HFFc6 (cell line): ENCODE measurements at places on chromosomes 2 and 18. TPM values are rescaled to one million over a fixed set of nuclear protein-coding genes. Genes with fewer than 3 reads are reported as not detected.

The MAPRE3 gene
- total RNA-seq = 15.6 to 20.4 TPM (median 16.9 TPM) in 3 replicates

The INPP1 gene
- total RNA-seq = 13.6 to 15.8 TPM (median 15.4 TPM) in 3 replicates

The ACTG2 gene
- total RNA-seq = 0.17 to 2.0 TPM (median 0.80 TPM) in 3 replicates

The ODC1 gene
- 108 to 144 TPM (median 139 TPM) in 3 replicates for total RNA-seq

The SLC16A14 gene
- 0.53 TPM in 1 of 3 replicates, not detected in the others for total RNA-seq

DNA sequence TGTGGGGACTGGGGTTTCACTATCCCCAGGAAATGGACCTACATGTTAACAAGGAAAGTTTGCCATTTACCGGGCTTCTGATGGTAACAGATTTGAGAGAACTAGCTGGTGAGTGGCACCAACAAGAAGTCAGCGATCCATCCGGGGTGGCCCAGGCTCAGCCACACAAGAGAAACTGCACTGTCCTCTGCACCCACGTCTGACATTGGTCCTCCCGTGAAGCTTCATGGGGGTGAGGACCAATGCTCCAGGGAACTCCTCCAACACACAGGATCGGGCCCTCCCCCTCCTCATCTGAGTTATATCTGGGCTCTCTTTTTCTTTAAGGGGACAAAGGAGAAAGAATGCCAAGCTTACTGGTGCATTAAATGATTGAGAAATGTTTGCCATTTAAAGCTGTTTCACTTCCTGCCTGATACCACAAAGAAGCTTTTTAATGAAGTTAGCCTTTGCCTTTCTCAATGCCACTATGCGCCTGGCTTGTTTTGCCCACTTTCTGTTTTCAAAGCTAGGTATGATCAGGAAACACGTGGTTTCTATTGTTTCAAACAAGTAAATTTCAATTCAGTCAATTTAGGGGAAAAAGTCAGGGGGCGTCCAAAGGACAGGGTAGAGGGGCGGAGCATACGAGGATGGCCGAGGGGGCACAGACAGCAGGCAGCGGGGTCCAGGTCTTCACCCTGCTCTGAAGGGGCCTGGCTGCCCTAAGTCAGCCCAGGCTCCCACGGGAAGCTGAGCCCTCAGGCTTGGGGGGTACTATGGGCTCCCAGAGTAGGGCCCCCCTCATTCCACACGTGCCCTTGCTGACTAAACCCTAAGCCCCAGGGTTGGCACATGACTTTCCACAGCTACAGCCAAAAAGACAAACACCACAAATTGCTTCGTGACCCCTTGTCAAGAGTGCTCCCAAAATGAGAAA is 204.0 kb upstream of the ID2 start:
- no peak overlapping the region for H3K4me3 ChIP-seq
- H3K27me3 ChIP-seq = peaks cover 21% of the 10 kb centered on the region
- no peak overlapping the region for H3K27ac ChIP-seq
- no peak for DNase-seq
- no peaks in the 10 kb centered on the region for H3K4me1 ChIP-seq

GRCh38 chr2:218290316-218291261 is 1.7 kb downstream of the TMBIM1 start:
- H3K36me3 ChIP-seq = peaks cover 16% of the 10 kb centered on the region
- no peak for DNase-seq
- H3K4me1 ChIP-seq = peaks cover 65% of the 10 kb centered on the region
- peak overlapping the region; percentile 79 for H3K27ac ChIP-seq
- H3K27me3 ChIP-seq = peaks cover 5% of the 10 kb centered on the region
- H3K4me3 ChIP-seq = peak overlapping the region; percentile 90

DNA sequence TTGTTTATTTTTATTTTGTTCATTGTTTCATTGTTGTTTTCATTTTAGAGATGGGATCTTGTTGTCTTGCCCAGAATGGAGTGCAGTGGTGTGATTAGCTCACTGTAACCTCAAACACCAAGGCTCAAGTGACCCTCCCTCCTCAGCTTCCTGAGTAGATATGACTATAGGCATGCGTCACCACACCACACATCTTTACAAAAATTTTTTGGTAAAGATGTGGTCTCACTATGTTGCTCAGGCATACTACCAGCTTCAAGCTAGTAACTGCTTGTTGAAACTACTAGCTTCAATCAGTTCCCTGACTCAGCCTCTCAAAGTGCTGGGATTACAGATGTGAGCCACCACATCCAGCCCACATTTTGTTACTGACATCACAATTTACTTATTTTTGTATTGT is 14.8 kb downstream of the FAM237A start:
- no peaks in the 10 kb centered on the region for H3K4me1 ChIP-seq
- H3K36me3 ChIP-seq = no peaks in the 10 kb centered on the region
- no peak overlapping the region for H3K27ac ChIP-seq
- H3K4me3 ChIP-seq = no peak overlapping the region

- H3K4me1 ChIP-seq = peaks cover 91% of the 10 kb centered on the region
- H3K27me3 ChIP-seq = no peaks in the 10 kb centered on the region
- peak; percentile 64 for DNase-seq
- peaks cover 4% of the 10 kb centered on the region; the same call in 1 of the 2 replicates for H3K36me3 ChIP-seq
- H3K4me3 ChIP-seq = no peak overlapping the region
- no peak overlapping the region for H3K27ac ChIP-seq
Measured at GRCh38 chr2:191631754-191632153, 46.2 kb upstream of the NABP1 start.

DNA sequence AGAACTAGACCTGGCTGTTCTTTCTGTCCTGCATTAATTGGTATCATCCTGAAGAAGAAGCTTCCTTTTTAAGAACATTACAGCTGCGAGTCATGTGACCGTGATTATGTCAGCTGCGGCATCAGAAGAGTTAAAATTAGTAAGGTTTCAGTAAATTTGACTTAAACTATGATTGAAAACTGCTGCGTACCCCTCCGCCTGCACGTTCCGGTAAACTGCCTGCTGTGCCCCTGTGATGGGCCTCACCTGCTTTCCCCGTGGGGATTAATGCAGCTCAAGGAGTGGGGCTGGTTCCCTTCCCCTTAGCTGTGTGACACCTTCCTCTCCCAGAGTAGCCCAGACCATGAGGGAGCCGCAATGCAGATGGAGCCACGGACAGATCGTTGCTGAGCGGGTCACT is 36.1 kb upstream of the MYO3B start:
- DNase-seq = no peak
- H3K36me3 ChIP-seq = no peaks in the 10 kb centered on the region
- no peaks in the 10 kb centered on the region; the same call in 1 of the 2 replicates for H3K4me1 ChIP-seq
- H3K27me3 ChIP-seq = peaks cover 7% of the 10 kb centered on the region

DNA sequence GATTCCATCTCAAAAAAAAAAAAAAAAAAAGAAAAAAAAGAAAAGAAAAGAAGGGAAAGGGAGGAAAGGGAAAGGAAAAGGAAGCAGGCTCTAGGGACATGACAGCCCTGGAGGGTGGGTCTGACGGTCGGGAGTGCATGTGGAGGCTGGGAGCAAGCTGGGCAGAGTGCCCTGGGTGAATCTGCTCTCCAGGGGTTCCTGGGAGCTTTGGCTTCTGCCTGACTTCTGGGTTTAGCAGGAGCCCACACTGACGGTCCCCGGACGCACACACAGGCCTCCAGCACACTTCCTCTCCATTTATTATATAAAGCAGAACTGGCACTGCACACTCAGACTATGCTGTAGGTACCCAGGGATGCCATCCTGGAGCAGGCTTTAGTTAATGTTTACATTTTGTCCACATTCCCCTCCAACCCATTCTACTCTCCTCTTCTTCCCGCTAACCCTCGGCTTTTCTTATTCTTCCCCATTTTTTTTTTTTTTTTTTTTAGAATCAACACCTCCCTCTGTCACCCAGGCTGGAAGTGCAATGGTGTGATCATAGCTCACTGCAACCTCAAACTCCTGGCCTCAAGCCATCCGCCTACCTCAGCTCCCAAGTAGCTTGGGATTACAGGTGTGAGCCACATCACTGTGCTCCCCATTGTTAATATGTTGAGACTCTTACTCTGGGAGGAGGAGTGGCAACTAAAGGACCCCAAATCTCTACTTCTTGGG is 151.1 kb upstream of the SLC1A4 start:
- peaks cover 81% of the 10 kb centered on the region for H3K4me1 ChIP-seq
- no peaks in the 10 kb centered on the region for H3K36me3 ChIP-seq
- no peaks in the 10 kb centered on the region; the same call in none of the 2 replicates for H3K27me3 ChIP-seq
- peak overlapping the region; percentile 81 for H3K27ac ChIP-seq
- no peak for DNase-seq

GRCh38 chr2:71458413-71459083 is 5.2 kb downstream of the DYSF start:
- peaks cover 3% of the 10 kb centered on the region; the same call in 1 of the 2 replicates for H3K27me3 ChIP-seq
- no peaks in the 10 kb centered on the region for H3K36me3 ChIP-seq
- H3K4me1 ChIP-seq = peaks cover 30% of the 10 kb centered on the region
- peak; percentile 13 for DNase-seq

- no peak for DNase-seq
- no peak overlapping the region; the same call in 1 of the 2 replicates for H3K27ac ChIP-seq
- peaks cover 3% of the 10 kb centered on the region; the same call in 1 of the 2 replicates for H3K27me3 ChIP-seq
- peaks cover 60% of the 10 kb centered on the region for H3K4me1 ChIP-seq
- H3K36me3 ChIP-seq = peaks cover 20% of the 10 kb centered on the region; the same call in 1 of the 2 replicates
Measured at GRCh38 chr2:188416367-188416766, 124.7 kb downstream of the GULP1 start.

GRCh38 chr2:219174146-219174545 is 2.6 kb downstream of the CNPPD1 start:
- H3K27me3 ChIP-seq = peaks cover 2% of the 10 kb centered on the region
- H3K4me3 ChIP-seq = no peak overlapping the region
- H3K27ac ChIP-seq = no peak overlapping the region
- peaks cover 18% of the 10 kb centered on the region for H3K36me3 ChIP-seq

DNA sequence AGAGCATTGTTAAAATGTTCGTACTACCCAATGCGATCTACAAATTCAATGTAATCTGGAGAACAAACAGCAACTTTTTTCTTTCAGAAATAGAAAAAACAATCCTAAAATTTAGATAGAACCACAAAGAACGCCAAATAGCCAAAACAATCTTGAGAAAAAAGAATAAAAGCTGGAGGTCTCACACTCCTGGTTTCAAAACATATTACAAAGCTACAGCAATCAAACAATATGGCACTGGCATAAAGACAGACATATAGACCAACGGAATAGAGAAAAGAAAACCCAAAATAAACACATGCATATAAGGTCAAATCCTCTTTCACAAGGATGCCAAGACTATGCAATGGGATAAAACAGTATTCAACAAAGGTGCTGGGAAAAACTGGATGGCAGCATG is 74.5 kb downstream of the MAP4K3 start:
- DNase-seq = no peak
- no peak overlapping the region for H3K4me3 ChIP-seq

DNA sequence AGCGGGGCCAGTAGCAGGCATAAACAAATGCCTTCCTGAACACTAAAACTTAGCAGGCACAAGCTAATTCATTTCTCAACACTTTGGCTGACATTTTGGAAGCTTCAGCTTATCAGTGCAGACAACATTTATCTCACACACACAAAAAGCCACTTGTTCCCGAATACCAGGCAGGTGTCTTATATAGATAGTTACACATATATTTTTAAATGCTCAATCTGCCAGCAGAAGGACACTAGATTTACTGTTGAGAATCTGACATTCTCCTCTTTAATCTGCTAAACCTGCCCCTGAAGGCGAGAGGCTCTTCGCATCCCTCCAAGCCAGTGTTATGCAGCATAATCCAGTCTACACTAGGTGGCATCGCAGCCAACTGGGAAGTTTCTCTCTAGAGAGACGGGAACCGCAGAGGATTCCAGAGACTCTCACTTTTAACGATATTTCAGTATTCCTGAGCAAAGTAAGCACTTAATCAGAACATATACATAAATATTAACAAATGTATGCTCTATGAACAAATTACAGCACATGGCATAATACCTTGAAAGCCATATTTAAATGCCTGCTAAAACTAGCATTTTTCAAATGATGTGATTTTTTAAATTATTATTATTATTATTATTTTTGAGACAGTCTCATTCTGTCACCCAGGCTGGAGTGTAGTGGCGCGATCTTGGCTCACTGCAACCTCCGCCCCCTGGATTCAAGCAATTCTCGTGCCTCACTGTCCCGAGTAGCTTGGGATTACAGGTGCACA is 90.2 kb upstream of the SCG2 start:
- peaks cover 23% of the 10 kb centered on the region for H3K4me1 ChIP-seq
- no peaks in the 10 kb centered on the region for H3K36me3 ChIP-seq
- H3K4me3 ChIP-seq = no peak overlapping the region
- H3K27me3 ChIP-seq = no peaks in the 10 kb centered on the region
- H3K27ac ChIP-seq = no peak overlapping the region

DNA sequence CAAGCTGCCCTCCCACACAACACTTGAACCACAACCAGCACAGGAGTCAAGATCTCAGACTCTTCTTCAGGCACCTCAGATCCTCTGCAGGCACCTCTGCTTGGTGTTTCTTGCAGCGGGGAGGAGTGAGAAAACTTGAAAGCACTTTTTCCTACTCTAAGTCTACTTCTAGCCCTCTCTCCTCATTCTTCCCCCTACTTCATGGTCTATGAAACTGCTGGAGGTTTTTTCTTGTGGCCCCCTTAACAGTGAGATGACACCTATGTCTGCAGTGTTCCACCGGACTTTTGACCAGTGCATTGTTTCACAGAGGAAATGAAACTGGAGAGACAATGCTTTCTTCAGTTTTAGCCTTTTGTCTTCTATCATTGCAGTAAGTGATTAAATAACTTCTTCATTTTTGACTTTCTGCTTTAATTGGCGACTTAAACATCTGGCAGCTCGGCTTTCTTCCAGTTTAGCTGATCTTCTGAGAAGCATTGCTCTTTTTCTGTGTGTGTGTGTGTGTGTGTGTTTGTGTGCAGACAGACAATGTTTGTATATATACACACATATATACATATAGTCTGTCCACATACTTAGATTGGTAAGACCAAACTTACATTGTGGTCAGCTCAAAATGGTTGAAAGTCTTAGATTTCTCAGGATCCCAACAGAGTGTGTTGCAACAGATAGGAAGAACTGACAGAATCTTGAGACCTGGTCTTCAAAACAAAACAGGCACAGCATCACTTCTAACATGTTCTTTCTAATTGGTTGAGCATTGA is 1474.0 kb upstream of the TMEFF2 start:
- no peaks in the 10 kb centered on the region for H3K4me1 ChIP-seq
- H3K27me3 ChIP-seq = no peaks in the 10 kb centered on the region; the same call in 1 of the 2 replicates
- no peak overlapping the region for H3K4me3 ChIP-seq
- H3K36me3 ChIP-seq = no peaks in the 10 kb centered on the region

GRCh38 chr2:220104871-220105351 is 477.5 kb downstream of the SLC4A3 start:
- no peaks in the 10 kb centered on the region for H3K36me3 ChIP-seq
- no peaks in the 10 kb centered on the region; the same call in 1 of the 2 replicates for H3K27me3 ChIP-seq
- peaks cover 30% of the 10 kb centered on the region for H3K4me1 ChIP-seq
